NCI-H345 (cell line): ENCODE measurements at places on chromosomes 16 and 17.

- no peak for DNase-seq
Measured at GRCh38 chr17:82927661-82928601, 88.1 kb upstream of the ZNF750 start.

DNA sequence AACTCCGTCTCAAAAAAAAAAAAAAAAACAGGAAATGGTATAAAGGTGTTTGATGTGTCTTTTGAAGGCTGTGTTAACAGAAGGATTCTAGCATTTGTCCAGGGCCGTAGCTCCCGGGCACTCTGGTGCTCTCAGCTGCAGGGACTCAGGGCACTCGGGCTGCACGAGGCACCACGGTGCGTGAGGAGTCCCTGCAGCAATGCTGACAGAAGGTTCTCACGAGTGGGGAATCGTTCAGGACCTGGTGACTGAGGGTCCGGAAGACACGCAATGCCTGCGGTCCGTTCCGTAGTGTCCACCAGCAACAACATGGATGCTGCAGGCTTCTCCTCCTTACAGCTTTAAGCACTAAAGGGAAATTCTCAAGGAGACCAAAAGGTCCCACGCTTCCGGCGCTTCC, 12.6 kb upstream of the FAAP100 start:
- DNase-seq: no peak

DNA sequence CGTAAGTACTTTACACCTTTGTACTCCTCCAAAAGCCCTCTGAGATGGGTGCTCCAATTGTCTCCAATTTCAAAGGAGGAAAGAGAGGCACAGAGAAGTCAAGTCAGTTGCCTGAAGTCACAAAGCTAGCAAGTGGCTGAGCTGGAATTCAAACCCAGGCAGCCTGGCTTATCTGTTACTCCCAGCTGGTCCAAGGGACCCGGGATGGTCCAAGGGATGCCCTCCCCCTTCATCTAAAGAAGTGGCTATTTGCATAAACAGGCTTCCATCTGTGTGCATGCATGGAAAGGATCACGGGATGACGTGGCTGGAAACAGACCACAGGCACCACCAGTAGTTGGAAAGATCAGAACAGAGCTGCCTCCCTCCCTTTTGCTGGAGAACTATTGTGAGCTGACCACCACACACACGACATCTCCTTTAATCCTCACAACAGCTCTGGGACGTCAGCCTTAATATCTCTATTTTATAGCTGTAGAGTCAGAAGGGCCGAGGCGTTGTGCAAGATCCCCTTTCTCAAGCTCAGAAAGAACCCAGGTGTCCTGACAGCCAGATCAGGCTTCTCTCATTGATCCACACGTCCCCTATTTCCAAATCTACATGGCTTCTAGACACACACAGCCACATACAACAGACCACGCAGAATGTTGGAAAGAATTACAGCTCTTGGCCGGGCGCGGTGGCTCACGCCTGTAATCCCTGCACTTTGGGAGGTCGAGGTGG, 10.9 kb upstream of the COL1A1 start:
- no peak for DNase-seq

- DNase-seq: no peak
Measured at GRCh38 chr17:74567397-74567796, at the start of gene CD300H. TSS of gene CD300H (minus strand) at chr17:74567509.

DNA sequence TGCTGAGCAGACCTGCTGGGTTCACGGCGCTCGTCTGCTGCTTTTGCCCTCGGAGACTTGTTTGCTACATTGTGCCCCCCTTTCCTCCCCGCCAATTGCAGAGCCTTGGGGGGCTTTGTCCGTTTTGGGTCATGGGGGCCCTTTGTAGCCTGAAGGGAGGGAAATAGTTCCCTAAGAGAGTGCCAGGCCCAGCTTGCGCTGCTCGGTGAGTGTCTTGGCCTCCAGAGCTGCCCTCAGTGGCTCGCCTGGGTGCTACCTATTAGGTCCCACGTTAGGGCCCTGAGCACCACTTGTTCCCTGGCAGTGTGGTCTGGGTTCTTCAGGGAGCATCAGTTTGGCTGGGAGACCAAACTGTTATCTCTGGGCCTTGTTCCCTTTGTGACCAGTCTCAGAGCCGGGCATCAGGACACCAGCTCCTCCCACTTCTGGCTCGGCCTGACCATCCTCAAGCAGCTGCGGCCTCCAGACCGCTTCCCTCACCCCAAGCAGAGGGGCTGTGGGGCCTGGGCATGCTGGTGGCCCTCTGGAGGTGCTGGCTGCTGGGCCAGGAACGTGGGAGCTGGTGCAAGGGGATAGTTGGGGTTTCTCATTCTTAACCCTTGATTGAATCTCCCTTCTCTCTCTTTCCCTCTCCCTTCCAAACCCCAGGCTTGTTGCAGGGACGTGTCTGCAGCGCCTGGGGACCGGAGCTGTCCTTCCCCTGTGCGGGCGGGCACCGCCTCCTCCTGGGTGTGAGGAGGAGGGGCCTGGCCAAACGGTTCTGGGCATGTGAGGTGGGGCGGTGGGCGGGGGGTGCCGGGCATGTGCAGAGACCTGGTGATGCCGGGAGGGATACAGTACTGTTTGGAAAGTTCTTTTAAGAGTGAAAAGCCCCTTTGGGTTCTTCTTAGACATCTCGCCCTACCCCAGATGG, 16.0 kb upstream of the ITGB4 start:
- no peak for DNase-seq

GRCh38 chr17:7020894-7021664, 1.8 kb upstream of the BCL6B start:
- no peak for DNase-seq

DNA sequence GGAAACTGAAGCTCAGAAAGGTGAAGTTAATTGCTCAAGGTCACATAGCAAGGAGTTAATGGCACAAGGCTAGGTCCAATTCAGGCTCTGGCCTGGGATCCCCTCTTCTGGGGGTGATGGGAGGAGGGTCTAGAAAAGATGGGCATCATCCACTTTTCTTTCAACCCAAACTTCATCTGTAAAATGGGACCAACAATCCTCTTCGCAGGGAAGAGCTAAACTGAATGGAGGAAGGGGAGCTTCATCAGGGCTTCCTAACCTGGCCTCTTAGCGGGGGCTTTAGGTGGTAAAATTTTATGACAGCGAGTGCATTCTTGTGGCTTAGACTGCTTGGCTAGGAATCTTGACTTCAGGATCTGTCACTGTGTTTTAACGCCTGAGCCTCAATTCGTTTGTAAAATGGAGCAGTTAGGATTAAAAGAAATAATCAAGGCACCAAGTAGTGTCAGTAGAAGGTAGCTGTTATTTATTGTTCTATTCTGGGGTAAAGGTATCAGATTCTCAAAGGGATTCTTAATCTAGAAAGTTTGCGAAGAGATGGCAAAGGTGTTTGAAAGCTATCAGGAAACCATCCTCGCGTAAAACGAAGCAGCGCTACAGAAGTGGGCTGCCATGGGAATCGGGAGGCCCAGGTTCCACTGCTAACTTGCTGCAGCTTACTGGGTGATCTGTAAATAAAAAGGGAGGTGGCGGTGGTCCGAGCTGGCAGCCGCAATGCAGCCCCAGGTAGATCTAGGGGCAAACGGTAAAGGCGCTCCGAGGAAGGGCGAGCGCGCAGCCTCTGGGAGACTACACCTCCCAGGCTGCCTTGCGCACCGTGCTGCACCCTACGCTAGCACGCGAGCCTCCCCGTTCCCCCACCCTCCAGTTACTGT, 1.5 kb upstream of the SRCAP start:
- peak; percentile 99 for DNase-seq

- peak; percentile 64 for DNase-seq
Measured at GRCh38 chr16:47058295-47059086, 85.0 kb upstream of the DNAJA2 start.

- no peak for DNase-seq
Measured at GRCh38 chr16:47492428-47493377, 31.6 kb downstream of the PHKB start.

DNA sequence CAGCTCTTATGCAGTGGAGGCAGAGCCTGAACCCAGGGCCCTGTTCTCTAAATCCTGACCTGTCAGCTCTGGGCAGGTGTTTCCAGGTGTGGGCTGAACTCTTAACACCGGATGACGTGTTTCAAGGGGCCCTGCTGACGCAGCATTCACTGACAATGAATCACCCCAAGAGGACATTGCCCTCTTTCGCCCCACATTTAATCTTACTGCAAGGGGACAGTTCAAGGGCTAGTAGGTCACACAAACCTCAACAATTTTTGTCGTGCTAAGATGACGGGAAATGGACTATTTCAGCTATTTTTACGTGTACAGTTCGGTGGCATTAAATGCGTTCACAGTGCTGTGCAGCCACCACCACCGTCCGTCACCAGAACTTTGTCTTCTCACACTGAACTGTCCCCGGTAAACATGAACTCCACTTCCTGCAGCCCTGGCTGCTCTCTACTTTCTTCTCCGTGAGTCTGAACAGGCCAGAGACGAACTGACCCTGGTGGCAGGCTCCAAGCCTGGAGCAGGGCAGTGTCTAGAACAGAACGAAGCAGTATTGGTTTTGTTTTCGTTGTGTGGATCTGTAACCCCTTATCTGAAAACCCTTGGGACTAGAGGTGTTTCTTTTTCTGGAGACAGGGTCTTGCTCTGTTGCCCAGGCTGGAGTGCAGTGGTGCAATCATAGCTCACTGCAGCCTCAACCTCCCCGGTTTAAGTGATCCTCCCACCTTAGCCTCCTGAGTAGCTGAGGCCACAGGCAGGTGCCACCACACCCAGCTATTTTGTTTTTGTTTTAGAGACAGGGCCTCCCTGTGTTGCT, 88.4 kb upstream of the CIBAR2 start:
- DNase-seq: no peak

DNA sequence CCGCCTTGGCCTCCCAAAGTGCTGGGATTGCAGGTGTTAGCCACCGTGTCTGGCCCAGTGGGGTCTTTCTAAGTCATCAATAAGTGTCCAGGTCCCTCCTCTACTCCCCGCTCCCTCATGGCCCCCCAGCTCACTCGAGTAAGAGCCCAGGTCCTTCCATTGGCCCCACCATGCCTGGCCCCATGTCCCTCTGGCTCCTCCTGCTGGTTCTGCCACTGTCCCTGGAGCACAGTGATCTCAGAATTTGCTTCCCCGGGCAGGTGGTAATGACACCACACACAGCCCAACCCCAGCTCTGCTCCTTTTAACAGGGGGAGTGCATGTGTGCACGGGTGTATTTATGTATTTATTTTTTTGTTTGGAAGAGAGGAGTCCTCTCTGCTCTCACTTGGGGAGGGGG, 19.6 kb downstream of the MGAT5B start:
- no peak for DNase-seq

- DNase-seq: no peak
Measured at GRCh38 chr17:58091024-58091567, 7.9 kb downstream of the DYNLL2 start.

DNA sequence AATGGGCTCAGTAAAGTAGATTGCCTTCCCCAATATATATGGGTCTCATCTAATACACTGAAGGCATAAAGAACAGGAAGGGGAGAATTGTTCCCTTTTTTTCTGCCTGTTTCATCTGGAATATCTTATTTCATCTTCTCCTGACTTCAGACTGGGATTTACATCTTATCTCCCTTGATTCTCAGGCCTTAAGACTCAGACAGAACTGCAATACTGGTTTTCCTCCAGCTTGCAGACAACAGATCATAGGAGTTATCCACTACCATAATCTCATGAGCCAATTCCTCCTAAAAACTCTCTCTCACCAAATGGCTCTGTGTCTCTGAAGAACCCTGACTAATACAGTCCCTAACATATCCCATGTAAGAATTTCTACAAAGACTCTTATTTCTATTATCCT, 390.7 kb downstream of the CDH8 start:
- DNase-seq: no peak

- peak; percentile 29 for DNase-seq
Measured at GRCh38 chr17:45936610-45937009, 42.3 kb downstream of the MAPT start.

DNA sequence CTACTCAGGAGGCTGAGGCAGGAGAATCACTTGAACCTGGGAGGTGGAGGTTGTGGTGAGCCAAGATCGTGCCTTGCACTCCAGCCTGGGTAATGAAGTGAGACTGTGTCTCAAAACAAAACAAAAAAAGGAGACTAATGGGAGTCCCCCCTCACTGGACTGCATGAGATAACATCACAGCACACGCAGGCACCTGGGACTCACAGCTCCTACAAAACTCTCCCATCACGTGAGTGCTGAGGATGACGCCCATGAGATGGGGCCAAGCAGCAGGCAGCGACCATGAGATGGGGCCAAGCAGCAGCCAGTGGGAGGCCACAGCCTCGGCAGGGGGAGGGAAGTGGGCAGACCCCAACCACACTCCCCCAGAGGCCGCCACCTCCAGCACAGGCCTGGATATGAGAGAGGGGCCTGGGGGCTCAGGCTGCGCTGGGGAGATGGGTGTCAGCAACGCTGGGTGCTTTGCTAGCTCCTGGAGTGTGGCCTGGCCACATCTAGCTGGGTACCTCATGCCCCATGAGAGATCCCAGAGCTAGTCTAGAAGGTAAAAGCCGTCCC, 15.4 kb downstream of the DNAAF8 start:
- DNase-seq: no peak
